ENCODE measurements at places on chromosomes 7 and 10.

DNA sequence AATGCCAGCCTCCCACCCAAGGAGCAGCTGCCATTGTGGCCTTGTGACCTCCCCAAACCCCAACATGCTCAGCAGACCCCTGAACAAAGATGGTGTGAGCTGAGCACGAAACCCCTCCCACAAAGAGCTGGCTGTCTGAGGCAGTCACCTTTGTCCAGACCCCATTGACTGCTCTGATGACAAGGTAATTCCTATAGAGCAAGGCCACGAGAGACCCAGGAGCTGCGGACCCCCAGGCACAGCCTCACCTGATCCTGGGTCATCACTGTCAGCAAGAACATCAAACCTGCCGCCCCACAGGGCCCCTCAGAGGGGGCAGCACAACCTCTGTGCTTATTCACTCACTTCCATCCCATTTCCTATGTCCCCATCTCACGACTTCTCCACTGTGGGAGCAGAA is 102.6 kb downstream of the CPXM2 start:
- no peak for DNase-seq

DNA sequence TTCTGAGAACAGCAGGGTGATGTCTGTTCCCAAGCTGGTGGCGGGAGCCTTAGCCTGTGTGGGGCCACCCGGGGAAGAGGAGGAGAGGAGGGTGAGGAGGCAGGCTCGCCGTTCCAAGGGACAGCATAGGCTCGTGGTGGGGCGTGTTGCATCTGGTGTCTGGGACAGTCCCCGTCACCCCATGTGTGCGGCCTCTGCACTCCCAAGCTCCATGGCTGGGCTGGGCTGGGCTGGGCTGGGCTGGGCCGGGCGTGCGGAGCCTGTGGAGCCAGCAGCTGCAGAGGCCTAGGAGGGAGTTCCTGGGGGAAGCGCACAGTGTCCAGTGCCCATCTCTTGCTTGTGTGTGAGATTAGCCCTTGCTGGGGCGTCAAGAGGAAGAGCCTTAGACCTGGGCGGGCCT is 20.9 kb upstream of the TTYH3 start:
- DNase-seq = no peak

GRCh38 chr10:45592432-45592831 is 80.1 kb downstream of the ZFAND4 start:
- DNase-seq = no peak

DNA sequence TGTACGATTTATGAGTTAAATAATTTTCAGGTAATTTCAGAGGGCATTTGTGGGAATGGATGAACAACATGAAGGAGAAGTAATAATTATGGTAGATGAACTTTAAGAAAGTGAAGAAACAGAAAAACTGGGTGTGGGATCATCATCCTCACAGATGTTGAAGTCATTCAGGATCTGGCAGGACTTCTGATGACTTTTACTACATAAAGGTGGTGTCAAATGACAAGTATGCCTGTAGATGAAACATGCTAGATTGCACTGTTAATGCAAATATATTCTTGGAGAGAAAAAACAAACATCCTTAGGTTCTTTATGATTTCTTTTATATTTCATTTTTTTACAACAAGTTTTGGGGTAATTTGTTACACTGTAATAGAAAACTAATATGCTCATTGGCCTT is 230.2 kb downstream of the PCLO start:
- DNase-seq = no peak

DNA sequence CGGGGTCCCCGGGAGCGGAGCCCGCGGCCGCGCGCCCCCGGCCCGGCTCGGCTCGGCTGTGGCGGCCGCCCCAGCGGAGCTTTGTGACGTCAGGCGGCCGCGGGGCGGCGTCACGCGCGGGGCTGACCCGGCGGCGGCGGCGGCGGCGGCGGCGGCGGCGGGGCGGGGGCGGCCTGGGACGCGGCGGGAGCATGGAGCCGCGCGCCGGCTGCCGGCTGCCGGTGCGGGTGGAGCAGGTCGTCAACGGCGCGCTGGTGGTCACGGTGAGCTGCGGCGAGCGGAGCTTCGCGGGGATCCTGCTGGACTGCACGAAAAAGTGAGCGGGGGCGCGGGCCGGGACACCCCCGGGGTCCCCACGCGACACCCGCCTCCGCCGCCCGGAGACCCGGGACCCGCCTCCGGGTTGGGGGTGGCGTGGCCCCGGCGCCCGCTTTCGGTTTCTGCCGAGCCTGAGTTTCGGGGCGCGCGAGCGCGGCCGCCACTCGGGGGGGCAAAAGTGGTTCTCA is at the start of gene PWWP2B:
Gene PWWP2B, plus strand, starts transcription at position 165 of the 506 bp plus-strand sequence. Its CDS starts 27 bp downstream, at position 192.
- no peak for DNase-seq

Data from GM04504 (cell line).